ENCODE measurements at places on chromosomes 6 and 20.
A peak's percentile ranks its signal among the peaks of the same experiment; 100 is the strongest.

GRCh38 chr20:25229486-25230165 lies 18.3 kb upstream of the PYGB start:
- no peak for DNase-seq

GRCh38 chr6:129481706-129482105 lies 228.3 kb downstream of the ARHGAP18 start:
- DNase-seq: no peak

- no peak for DNase-seq
These were observed 27.4 kb downstream of the BTBD9 start for GRCh38 chr6:38612143-38612965.

DNA sequence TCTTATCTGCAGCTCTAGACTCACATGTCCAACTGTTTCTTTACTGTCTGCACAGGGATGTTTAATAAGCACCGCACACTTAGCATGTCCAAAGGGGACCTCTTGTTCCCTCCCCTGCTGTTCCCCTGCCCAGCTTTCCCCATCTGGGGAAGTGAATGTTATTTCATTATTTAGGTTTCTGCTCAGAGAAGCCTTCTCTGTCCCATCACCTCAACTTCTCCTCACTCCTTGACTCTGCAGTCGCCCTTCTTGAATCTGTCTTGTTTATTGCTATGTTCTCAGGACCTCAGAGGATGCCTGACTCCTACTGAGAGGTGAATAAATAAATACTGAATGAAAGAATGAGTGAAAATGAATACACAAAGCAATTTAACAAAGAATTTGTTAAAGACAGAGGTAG lies 121.0 kb downstream of the SASH1 start:
- no peak for DNase-seq

DNA sequence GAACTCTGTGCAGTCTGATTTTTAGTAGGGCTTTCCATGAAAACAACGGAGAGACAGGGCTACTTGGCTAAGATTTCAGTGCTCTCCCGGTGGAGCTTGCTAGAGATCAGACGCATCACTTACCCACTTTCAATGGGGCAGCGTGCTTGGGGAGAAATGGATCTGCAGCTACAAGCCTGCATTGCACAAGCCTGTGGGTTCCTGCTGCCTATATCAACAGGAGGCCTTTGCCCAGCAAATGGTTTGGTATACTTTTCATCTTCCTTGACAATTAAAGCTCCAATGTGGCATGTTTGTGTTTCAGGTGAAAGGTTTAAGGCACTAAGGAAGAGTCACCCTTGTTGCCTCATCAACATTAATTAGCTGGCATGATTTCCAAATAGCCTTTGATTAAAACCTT lies 136.0 kb upstream of the FOXQ1 start:
- no peak for DNase-seq

DNA sequence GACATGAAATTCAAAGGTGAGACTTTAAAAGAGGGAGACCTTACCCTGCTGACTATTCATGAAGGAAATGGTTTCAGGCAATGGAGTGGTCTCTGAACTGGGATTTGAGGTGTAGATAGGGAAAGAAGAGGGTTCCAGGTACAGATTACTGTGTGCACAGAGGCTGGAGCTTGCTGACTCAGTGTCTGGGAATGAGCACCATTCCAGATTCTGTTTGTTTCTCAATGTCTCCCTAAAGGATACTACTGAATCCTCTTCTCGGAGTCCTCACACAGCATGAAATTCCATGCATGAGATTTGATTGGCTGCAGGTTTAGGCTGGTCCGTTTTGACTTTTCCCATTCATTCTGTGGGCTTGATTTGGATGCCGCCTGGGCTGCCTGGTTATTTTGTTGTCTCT lies 49.0 kb downstream of the PPP1R14C start:
- no peak for DNase-seq

DNA sequence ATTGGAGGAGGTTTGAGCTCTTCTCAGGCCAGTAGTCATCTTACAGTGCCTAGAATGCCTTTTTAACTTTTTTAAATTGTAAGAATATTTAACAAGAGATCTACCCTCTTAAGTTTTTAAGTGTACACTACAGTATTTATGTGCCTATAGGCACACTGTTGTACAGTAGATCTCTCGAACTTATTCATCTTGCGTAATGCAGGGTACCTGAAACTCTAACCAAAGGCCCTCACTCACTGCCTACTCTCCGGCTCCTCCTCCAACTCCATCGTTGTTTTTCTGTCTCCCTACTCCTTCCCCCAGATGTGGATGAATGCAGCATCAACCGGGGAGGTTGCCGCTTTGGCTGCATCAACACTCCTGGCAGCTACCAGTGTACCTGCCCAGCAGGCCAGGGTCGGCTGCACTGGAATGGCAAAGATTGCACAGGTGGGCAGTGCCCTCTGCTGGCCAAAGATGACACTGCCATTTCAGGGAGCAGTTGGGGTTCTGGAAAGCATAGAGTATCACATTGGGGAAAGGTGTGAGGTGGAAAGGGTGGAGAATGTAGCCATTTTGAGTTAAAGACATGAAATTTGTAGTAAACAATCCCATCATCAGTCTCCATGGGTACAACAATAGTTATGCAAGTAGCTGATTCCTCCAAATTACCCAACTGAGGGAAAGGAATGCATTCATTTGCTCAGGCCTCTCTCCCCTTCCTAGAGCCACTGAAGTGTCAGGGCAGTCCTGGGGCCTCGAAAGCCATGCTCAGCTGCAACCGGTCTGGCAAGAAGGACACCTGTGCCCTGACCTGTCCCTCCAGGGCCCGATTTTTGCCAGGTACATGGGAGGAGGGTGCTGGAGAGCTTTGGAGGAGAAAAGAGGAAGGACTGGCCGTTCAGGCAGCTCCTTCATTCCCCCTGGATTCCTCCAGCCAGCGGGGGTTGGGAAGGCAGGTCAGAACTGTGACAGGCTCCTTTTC lies 18.4 kb upstream of the ZNF76 start:
- peak; percentile 58 for DNase-seq

DNA sequence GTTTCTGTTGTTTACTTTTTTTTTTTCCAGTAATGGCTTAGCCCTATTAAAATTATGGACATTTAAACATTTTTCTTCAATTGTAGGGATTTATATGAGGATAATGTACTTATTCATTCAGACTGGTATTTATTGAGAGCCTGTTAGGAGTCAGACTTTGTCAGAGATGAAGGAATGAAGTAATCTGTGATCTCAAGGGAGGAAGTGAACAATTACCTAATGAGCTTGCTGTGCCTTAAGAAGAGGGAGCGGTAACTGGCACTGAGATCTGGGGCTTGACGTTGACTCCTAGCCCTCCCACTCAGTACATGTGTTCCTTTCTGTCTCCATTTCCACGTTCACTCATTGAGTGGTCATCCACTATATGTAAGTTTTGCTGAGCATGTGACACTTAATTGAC lies 12.6 kb downstream of the AFDN start:
- DNase-seq: no peak

DNA sequence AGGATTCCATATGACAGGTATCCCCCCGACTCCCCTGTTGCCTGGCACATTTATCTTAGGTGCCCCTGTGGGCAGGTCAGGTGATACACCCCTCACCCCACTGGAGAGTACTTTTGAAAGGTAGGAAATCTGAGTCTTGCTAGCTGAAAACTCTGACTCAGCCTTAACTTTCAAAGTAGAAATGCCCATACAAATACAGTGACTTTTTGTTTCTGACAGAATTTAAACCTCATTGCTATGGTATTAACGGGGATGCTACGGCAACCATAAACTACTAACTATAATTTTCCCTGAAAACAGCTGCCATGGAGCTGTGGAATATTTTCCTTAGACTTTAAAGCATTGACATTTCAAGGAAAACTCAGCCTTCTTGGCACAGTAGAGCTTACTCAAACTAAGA lies 536.0 kb downstream of the RFPL4B start:
- no peak for DNase-seq

GRCh38 chr6:71402096-71402495 lies 113.5 kb downstream of the OGFRL1 start:
- DNase-seq: no peak

DNA sequence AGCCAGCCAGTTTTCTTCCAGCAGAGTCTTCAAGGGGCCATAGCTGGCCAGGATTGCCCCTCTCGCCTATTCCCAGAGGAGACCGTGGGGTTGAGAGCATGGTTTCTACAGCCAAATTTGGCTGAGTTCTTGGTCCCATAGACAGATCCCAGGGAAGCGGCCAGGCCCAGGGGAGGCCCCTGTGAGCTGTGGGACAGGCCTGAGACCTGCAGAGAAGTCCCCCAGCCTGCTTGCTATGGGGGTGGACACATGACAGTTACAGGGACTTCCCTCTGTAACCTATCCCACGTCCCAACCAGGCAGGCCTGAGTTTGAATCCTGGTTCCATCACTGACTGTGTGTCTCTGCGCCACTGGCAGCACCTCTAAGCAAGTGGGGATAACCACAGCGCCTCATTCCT lies 2.6 kb downstream of the TCF15 start:
- no peak for DNase-seq

- DNase-seq: no peak
These were observed 17.2 kb downstream of the KLHL31 start for GRCh38 chr6:53648184-53648943.
